Dorsolateral prefrontal cortex (tissue), 122 donors: ENCODE measurements at places on chromosomes 7 and 10.
A peak's percentile ranks its signal among the peaks of the same experiment; 100 is the strongest.

GRCh38 chr10:663466-663751 lies 26.1 kb downstream of the DIP2C start:
- no peak for DNase-seq

DNA sequence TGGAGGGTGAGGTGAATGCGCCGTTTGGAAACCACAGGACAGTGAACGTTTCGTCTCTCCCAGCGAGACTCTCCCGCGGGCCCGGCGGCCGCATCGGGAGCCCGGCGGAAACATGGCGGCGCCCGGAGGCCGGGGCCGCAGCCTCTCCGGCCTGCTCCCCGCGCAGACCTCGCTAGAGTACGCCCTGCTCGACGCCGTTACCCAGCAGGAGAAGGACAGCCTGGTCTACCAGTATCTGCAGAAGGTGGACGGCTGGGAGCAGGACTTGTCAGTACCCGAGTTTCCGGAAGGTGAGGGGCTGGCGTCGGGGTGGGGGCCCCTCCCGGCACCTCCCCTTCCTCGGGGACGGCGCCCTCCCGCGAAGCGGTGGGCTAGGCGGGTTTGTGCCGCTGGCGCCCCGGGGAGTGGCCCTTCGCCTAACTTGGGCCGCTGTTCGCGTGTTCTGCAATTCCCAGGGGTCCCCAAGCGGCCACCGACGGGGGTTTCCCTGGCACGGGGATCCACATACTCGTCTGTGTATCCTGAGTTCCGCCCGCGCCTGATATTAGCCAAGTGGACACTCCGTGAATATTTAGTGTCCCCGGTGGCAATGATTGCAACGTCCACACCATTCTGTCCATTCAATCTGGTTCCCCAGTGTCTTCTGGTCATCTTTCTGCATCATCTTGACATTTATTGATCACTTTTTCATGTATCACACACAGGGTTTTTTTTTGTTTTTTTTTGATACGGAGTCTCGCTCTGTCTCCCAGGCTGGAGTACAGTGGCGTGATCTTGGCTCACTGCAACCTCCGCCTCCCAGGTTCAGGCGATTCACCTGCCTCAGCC lies 514 bp downstream of the NHLRC2 start:
- no peak for DNase-seq

DNA sequence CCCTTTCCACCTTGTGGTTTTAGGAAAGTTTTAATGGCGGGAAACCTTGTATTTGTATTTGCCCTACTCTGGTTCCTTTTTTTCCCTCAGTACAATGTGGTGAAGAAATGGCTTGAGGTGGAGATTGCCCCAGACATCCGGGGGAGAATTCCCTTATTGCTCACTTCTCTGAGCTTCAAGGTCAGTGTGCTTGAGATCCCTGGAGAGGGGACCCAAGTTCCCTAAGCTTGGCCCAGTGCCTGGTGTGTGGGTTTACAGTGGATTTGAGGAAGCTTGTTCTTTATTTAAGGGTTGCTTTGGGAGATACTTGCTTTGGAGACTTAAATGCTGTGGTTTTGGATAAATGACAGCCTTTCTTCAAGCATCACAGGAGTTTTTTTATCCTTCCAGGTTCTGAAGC lies 18.3 kb downstream of the CALHM2 start:
- DNase-seq, result no peak

DNA sequence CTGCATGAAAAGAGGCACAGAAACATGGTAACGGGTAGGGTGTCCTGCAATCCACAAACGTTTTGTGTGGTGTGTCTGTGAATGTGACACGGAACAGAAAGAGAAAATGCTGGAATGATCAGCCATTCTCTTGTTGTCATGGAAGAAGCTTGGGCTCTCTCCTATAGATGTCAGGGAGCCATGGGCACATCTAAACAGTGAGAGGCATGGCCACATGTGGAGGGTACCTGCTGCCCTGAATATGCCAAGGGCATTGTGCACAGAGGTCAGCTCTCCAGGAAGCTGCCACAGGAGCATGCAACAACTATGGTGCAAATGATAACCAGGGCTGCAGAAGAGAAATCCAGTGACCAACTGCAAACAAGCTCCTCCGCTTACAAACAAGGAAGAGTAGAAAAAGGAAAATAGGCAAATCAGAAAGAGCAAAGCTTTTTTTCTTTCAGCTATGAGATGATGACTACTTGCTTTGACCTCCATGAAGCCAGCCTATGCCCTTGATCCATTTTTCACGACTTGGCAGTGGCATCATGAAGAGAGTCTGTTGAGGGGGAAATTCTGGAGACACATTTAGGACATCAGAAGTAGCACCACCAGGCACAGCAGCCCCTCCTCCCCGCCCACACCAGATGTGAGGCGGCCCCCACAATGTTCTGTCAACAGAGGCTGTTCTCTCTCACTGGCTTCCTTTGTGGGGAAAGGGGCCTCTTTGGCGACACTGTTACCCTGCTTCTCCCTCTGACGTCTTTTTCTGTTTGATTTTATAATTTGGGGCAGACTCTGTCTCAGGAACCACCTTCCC lies 4.8 kb upstream of the PDE1C start:
- DNase-seq, result peak; percentile 90

- no peak for DNase-seq
These were observed 572.0 kb downstream of the PTPRN2 start for GRCh38 chr7:158015403-158016179.

DNA sequence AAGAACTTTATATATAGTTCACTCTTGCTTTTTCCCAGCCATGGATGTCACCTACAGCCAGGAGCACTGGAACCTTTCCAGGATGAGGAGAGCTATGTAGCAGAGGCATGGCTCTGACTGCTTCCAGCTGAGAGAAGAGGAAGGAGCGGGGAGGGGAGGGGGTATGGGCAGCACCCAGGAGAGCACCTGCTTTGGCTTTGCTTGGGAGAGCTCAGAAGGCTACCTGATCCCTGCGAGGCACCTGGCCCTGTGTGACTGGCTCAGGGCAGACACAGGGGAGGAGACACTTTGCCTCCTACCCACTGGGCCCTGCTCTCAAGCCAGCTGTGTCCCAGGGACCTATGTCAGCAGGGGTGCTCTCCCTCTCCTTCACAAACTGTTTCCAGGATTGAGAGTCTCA lies 67.1 kb downstream of the HK1 start:
- no peak for DNase-seq

DNA sequence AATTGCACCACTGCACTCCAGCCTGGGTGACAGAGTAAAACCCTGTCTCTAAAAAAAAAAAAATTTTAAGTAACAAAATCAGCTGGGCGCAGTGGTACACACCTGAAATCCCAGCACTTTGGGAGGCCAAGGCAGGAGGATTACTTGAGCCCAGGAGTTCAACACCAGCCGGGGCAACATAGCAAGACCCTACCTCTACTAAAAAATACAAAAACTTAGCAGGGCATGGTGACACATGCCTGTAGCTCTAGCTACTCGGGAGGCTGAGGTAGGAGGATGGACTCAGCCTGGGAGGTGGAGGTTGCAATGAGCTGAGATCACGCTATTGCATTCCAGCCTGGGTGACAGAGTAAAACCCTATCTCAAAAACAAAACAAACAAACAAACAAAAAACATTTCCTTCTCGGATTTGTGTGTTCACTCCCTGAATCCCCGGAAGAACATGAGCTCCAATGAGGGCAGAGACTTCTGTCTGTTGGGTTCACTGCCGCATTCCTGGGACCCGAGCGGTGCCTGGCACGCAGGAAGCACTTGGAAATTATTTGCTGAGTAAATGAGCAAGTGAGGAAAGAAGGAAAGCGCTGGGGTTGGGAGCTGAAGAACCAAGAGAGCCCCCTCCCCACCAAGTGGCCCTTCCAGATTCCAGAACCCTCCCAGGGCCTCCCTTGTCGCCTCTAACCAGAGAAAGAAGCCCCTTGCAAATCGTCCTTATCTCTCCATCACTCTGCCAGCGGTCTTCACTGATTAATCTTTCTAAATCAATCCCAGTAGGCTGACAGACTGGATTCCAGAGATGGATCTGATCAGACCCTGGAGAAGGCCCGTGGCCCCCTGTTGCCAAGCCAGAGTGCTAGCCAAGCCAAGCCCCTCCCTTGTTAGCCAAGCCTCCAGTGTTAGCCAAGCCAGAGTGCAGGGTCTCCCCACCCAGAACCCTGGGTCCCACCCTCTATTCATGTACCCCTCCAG lies 6.2 kb downstream of the TNRC18 start:
- DNase-seq, result no peak

DNA sequence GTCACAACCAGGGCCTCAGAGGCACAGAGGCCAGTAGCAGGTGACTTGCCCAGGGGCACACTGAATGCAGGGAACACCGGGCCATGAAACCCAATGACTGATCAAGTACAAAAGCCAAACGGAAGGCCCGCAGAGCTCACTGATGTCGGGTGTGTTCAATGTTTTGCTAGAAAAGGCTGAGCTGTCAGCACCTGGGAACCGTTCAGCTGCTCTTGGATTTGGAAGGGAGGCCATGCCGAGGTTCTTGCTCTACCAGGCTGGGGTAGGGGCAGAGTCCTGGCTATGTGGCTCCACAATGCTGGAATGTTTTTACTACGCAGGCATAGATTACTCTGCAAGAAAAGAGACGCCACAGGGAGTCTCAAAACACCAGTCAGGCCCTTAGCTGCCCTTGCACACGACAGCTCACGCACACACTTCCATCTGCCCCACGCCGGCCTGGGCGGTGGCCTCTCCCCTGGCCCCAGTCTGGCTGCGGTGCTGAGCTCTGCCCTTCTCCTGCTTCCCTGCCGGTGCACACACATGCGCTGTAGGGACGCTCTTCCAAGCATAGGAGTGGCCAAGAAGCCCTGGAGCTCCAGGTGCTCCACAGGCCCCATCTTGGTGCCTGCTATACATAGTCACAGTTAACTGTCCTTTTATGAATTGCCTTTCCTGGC lies 79.9 kb downstream of the ZRANB1 start:
- no peak for DNase-seq

GRCh38 chr10:52668024-52668423 lies 104.6 kb downstream of the MBL2 start:
- no peak for DNase-seq
